Natural killer cell (primary cell): ENCODE measurements at places on chromosomes 2 and 18. TPM values are rescaled to one million over a fixed set of nuclear protein-coding genes. Genes with fewer than 3 reads are reported as not detected.

Gene LYPD6B
- total RNA-seq: not detected

Gene SP5
- total RNA-seq: not detected

Gene APOB
- not detected for total RNA-seq

Gene EFEMP1
- total RNA-seq: not detected

Gene HRH4
- not detected for total RNA-seq

Gene ABHD3
- 39.9 TPM for total RNA-seq

Gene TMEM200C
- total RNA-seq: not detected

Gene EFHD1
- not detected for total RNA-seq

Gene HOXD4
- not detected for total RNA-seq

Gene AMMECR1L
- total RNA-seq: 13.6 TPM

Gene ZNF385B
- not detected for total RNA-seq

- H3K36me3 ChIP-seq: no peaks in the 10 kb centered on the region
- no peak overlapping the region for H3K4me3 ChIP-seq
- H3K27me3 ChIP-seq: no peaks in the 10 kb centered on the region
- no peak overlapping the region for H3K27ac ChIP-seq
- no peaks in the 10 kb centered on the region for H3K4me1 ChIP-seq
These were observed 61.3 kb downstream of the LONRF2 start for GRCh38 chr2:100260712-100261620.

- peaks cover 9% of the 10 kb centered on the region for H3K4me1 ChIP-seq
- no peaks in the 10 kb centered on the region for H3K36me3 ChIP-seq
- H3K4me3 ChIP-seq: peak within 1 kb of the TSS; percentile 74
- peaks cover 15% of the 10 kb centered on the region for H3K27me3 ChIP-seq
These were observed at the start of gene BAZ2B for GRCh38 chr2:159616286-159616701. Gene BAZ2B (minus strand): TSS chr2:159616548. CDS start chr2:159478719, 137,829 bp downstream.

GRCh38 chr2:88549616-88550292, 77.5 kb downstream of the EIF2AK3 start:
- H3K4me3 ChIP-seq: no peak overlapping the region
- H3K36me3 ChIP-seq: no peaks in the 10 kb centered on the region

GRCh38 chr2:45902781-45903375, 251.4 kb downstream of the PRKCE start:
- no peaks in the 10 kb centered on the region for H3K36me3 ChIP-seq
- no peak overlapping the region for H3K4me3 ChIP-seq
- DNase-seq: no peak
- H3K27me3 ChIP-seq: no peaks in the 10 kb centered on the region

DNA sequence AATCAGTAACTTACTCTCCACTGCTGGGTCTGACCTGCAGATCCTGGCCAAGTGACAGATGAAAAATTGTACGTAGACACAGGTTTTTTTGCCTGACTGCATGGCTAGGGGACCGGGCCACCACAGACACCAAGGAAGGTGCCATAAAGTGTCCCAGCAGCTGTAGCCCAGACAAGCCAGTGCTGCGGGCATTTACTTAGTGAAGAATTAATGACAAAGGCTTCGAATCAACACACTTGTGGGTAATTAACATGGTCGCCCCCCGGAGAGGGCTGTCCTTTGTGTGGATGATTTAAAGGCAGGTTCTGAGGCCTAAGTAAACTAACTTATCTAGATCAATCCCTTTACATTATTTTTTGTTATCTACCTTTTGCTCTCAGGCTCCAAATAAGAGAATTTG, 1709.1 kb upstream of the LRRTM1 start:
- no peaks in the 10 kb centered on the region for H3K27me3 ChIP-seq
- no peaks in the 10 kb centered on the region for H3K36me3 ChIP-seq
- no peaks in the 10 kb centered on the region for H3K4me1 ChIP-seq

- no peak overlapping the region for H3K27ac ChIP-seq
- H3K36me3 ChIP-seq: no peaks in the 10 kb centered on the region
- H3K4me3 ChIP-seq: no peak overlapping the region
- H3K4me1 ChIP-seq: no peaks in the 10 kb centered on the region
- H3K27me3 ChIP-seq: no peaks in the 10 kb centered on the region
These were observed 530.7 kb downstream of the ZNF804A start for GRCh38 chr2:185128996-185129395.

DNA sequence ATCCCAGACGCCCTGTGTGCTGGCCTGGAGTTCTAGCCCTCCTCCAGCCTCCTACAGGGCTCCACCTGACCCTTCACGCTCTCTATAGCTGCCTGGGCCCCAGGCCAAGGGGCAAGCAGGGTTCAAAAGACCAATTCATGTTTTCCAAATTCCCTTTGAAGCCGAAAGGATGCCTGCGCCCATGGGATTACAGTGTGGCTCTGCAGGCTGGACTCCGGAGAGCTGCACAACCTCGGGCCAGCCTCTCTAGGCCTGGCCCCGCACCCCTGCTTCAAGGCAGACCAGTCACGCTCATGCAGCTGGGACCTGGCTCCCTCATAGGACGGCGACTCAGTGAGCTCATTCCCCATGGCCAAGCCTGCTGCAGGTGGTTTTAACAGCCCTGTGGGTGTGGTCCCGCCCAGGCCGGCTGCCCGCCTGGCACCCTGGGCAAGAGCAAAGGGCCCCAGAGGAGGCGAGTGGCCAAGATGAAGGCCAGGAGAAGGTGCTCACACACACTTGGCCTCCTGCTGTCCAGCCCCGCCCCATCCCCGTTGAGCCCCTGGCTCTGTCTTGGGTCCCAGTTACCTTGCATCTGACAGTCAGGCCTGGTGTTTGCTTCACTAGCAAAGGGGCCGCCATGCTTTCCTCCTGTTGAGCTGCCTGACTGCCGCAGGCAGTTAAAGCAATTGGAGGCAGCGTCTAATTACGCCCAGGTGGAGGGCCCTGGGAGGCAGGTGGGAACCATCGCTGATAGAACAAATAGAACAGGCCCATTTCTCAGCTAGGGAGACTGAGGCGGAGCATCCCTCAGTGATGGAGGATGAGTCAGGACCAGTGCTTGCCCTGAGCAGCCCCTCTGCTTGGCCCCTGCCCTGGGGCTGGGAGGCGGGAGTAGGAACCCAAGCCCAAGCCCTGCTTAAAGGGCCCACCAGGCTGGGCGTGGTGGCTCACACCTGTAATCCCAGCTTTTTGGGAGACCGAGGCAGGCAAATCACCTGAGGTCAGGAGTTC, 56.9 kb downstream of the SMAD7 start:
- H3K27ac ChIP-seq: no peak overlapping the region
- H3K4me3 ChIP-seq: no peak overlapping the region
- H3K27me3 ChIP-seq: no peaks in the 10 kb centered on the region
- H3K36me3 ChIP-seq: no peaks in the 10 kb centered on the region
- H3K4me1 ChIP-seq: peaks cover 28% of the 10 kb centered on the region

GRCh38 chr18:10116574-10116973, 202.8 kb downstream of the VAPA start:
- no peak overlapping the region for H3K4me3 ChIP-seq
- no peaks in the 10 kb centered on the region for H3K4me1 ChIP-seq
- DNase-seq: no peak

DNA sequence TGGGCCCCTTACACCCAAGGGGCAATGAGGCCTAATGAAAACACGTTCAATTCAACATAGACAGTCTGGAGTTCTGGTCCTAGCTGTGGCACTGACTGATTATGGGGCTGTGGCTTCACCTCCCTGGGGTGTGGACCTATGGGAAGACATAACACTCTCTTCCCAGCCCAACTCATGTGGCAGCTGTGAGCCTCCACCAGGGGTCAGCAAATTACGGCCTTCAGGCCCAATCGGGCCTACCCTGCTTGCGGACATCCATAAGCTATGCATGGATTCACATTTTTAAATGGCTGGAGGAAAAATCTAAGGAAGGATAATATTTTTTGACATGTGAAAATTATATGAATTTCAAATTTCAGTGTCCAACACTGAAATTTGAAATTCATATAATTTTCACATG, 101.3 kb downstream of the LOXHD1 start:
- no peak overlapping the region for H3K27ac ChIP-seq
- no peak overlapping the region for H3K4me3 ChIP-seq
- H3K4me1 ChIP-seq: no peaks in the 10 kb centered on the region
- no peaks in the 10 kb centered on the region for H3K27me3 ChIP-seq
- DNase-seq: no peak
- H3K36me3 ChIP-seq: no peaks in the 10 kb centered on the region

GRCh38 chr2:127665267-127665893, 9.9 kb downstream of the LIMS2 start:
- no peak overlapping the region for H3K27ac ChIP-seq
- H3K4me1 ChIP-seq: no peaks in the 10 kb centered on the region
- peaks cover 12% of the 10 kb centered on the region for H3K27me3 ChIP-seq
- no peak overlapping the region for H3K4me3 ChIP-seq

- H3K27me3 ChIP-seq: no peaks in the 10 kb centered on the region
- H3K36me3 ChIP-seq: peaks cover 66% of the 10 kb centered on the region
- DNase-seq: peak; percentile 51
- peaks cover 98% of the 10 kb centered on the region for H3K4me1 ChIP-seq
- H3K4me3 ChIP-seq: no peak overlapping the region
These were observed 7.7 kb downstream of the PSD4 start for GRCh38 chr2:113181258-113182051.

DNA sequence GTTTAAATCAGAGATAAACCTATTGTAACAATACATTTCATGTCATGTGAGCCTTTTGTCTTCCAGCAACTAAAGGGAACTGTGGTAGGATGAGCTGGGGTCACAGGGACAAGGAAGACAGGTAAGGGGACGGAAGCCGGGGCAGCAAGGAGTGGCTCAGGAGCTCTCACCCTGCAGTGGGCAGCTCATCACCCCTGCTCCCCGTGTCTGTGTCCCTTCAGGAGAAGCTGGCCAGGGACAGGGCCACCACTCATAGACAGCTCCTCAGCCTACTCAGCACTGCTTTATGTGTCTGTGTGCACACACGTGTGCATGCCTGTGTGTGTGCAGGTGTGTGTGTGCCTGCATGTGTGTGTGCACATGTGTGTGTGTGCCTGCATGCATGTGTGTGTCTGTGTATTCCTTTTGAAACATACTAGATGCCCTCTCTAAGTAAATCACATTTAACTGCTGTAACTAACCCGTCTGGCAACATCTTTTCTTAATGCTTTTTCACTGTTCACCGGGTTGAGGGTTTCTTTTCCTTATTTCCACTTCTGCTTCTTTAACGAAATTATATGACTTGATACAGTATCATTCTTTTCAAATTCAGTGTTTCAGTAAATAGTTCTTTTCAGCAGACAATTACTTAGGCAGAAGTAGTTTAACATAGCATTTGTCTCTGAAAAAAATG, 44.2 kb downstream of the LRRFIP1 start:
- no peak for DNase-seq
- H3K4me1 ChIP-seq: peaks cover 37% of the 10 kb centered on the region
- no peaks in the 10 kb centered on the region for H3K27me3 ChIP-seq
- H3K27ac ChIP-seq: no peak overlapping the region
- no peak overlapping the region for H3K4me3 ChIP-seq

GRCh38 chr2:236769981-236770671, 200.5 kb downstream of the ACKR3 start:
- no peak overlapping the region for H3K27ac ChIP-seq
- no peak overlapping the region for H3K4me3 ChIP-seq
- DNase-seq: no peak
- no peaks in the 10 kb centered on the region for H3K27me3 ChIP-seq

- peaks cover 12% of the 10 kb centered on the region for H3K36me3 ChIP-seq
- no peaks in the 10 kb centered on the region for H3K4me1 ChIP-seq
- DNase-seq: no peak
- no peak overlapping the region for H3K27ac ChIP-seq
- H3K27me3 ChIP-seq: no peaks in the 10 kb centered on the region
- H3K4me3 ChIP-seq: no peak overlapping the region
These were observed 18.8 kb downstream of the YPEL5 start for GRCh38 chr2:30165617-30166016.

DNA sequence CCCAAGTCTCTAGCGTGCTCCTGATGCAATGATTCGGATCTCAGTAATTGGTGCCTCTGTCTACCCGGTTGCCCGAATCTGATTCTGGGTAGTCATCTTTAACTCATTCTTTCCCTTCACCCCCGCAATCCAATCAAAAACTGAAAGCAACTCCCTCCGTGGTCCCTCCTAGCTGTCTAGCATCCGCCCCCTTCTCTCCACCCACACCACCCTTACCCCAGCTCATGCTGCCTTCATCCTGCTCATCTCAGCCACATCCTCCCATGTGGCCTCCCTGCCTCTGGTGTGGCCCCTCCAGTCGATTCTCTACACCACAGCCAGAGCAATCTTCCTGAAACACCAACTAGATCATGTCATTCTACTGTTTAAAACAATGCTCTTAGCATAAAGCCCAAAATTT, 62.3 kb downstream of the TTC32 start:
- no peaks in the 10 kb centered on the region for H3K36me3 ChIP-seq
- H3K27ac ChIP-seq: no peak overlapping the region
- no peaks in the 10 kb centered on the region for H3K4me1 ChIP-seq
- H3K4me3 ChIP-seq: no peak overlapping the region
- no peaks in the 10 kb centered on the region for H3K27me3 ChIP-seq
- no peak for DNase-seq

GRCh38 chr2:234081970-234082822, 31.7 kb downstream of the SPP2 start:
- H3K27me3 ChIP-seq: no peaks in the 10 kb centered on the region
- H3K4me1 ChIP-seq: peaks cover 22% of the 10 kb centered on the region
- no peak overlapping the region for H3K27ac ChIP-seq
- H3K4me3 ChIP-seq: no peak overlapping the region
- no peak for DNase-seq

GRCh38 chr2:233436691-233437438, 82.6 kb downstream of the DGKD start:
- H3K27me3 ChIP-seq: no peaks in the 10 kb centered on the region
- no peak overlapping the region for H3K4me3 ChIP-seq
- H3K27ac ChIP-seq: no peak overlapping the region
- H3K36me3 ChIP-seq: peaks cover 66% of the 10 kb centered on the region
- DNase-seq: no peak
- H3K4me1 ChIP-seq: peaks cover 16% of the 10 kb centered on the region

DNA sequence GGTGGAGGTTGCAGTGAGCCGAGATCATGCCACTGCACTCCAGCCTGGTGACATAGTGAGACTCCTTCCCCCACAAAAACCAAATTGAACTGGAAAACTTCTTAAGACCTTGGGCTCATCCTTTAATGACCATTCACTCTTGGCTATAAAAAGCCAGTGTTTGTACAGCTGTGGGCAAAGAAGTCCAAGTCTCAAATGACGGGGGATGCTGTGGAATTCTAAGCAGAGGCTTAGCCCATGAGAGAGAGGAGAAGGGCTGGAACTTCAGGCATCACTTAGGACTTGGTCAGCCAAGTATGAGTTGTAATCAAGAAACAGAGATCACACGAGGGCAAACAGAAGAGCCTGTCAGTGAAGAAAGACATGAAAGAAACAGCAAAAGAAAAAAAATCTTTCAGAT, 79.3 kb upstream of the POU3F3 start:
- H3K4me1 ChIP-seq: no peaks in the 10 kb centered on the region
- H3K4me3 ChIP-seq: no peak overlapping the region
- DNase-seq: no peak
- no peak overlapping the region for H3K27ac ChIP-seq
- no peaks in the 10 kb centered on the region for H3K36me3 ChIP-seq

DNA sequence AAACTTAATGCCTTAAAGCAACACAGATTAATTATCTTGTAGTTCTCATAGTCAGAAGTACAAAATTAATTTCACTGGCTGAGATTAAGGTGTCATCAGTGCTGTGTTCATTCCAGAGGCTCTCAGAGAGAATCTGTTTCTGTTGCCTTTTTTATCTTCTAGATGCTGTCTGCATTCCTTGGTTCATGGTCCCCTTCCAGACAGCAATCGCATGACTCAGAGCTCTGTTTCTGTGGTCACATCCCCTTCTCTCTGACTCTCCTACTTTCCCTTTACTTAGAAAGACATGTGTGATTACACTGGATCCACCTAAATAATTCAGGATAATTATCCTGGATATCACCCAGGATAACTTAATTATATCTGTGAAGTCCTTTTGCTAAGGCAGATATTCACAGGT, 148.6 kb downstream of the MAIP1 start:
- no peak overlapping the region for H3K27ac ChIP-seq
- H3K36me3 ChIP-seq: no peaks in the 10 kb centered on the region
- no peak for DNase-seq
- no peaks in the 10 kb centered on the region for H3K4me1 ChIP-seq
- H3K4me3 ChIP-seq: no peak overlapping the region
